ENCODE measurements at places on chromosomes 5 and 9. TPM values are rescaled to one million over a fixed set of nuclear protein-coding genes. Genes with fewer than 3 reads are reported as not detected.

SLC4A9 gene
- polyA plus RNA-seq = not detected

MCIDAS gene
- not detected for polyA plus RNA-seq

DNA sequence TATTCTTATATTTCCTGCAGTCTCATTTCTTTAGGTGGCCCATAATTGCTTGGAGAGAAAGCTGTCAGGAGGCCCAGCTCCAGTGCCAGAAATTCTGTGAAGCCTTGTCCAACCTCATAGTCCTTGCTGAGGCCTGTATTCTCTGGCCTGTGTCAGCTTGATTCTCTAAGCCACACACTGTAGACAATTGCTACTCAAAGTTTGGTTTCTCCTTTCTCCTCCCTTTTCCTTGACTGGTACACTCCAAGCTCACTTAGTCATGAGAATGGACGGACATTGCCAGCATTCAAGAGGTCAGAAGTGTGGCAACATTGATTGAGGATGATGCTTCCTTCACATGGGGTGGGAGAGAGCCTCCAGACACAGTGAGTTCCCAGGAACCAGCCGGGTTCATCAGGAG, 71.3 kb upstream of the CXCL14 start:
- DNase-seq = no peak

DNA sequence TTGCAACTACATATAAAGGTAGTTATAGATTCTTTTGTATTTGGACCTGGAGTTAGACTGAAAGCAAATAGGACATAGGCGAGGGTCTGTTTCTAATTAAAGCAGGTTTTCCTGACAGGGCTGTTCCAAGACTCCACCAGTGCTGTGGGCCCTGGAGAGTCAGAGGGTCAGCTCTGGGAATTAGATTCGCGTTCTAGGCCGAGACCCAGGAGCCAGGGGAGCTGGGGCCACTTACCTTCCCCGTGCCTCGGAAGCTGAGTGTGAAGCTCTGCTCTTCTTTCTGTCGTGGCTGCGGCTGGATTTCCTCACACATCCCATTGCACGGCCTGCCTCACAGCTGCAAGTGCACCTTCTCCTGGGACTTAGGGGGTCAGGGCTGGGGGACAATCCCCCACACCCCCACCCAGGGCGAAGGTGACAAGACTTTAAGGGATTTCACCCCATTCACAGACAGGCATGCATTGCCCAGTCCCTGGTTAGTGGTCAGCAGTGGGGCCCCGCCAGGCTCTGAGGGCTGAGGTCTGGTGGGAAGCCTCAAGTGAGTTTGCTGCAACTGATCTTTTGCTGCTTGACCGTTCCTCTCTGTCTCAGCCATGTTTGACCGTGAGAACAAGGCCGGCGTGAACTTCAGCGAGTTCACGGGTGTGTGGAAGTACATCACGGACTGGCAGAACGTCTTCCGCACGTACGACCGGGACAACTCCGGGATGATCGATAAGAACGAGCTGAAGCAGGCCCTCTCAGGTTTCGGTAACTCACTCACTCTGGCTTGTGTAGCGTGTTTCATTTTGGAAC, 15.3 kb upstream of the AHRR start:
- DNase-seq = no peak
